ENCODE measurements at places on chromosomes 6 and 20.

GRCh38 chr6:111606620-111607115 lies 990 bp upstream of the TRAF3IP2 start:
- DNase-seq, result no peak

DNA sequence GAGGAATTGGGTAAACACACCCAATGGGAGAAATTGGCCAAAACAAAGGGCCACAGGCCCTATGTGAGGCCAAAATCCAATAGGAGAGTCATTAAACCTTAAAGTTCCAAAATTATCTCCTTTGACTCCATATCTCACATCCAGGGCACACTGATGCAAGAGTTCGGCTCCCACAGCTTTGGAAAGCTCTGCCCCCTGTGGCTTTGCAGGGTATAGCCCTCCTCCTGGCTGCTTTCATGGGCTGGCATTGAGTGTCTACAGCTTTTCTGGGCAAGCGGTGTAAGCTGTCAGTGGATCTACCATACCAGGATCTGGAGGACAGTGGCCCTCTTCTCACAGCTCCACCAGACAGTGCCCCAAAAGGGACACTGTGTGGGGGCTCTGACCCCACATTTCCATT lies 160.5 kb downstream of the ADGRG6 start:
- DNase-seq, result no peak

DNA sequence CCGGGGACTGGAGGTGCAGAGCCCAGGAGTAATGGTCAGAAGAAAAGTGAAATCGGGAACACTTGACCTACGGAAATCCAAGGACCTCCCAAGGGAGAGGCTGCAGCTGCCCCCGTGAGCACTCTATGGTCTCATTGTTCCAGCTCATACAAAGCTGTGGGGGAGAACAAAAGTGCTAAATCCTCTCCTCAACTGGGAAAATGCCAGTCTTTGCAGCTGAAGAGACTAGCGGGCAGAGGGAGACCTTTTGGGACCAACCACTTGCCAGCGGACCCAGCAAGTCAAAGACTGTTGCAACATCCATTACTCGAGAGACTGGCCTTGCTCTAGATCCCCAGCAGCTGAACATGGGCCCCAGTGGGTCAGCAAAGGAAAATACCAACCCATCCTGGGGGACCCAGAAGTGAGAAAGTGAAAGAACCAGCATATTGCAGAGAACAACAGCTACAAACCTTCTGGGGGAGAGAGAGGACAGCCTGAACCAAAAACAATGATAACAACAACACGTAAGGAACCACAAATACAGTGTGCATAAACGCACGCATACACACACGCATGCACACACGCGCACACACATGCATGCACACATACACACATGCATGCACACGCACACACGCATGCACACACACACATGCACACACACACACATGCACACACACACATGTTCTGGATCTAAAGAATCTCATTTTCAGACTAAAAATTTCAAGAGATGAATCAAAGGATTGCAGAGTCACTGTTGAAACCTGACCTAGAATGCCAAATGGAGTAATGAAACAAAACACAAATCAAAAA lies 24.7 kb upstream of the ELMO2 start:
- no peak for DNase-seq

GRCh38 chr6:23630726-23631635 lies 495.0 kb upstream of the NRSN1 start:
- DNase-seq, result peak; percentile 45

DNA sequence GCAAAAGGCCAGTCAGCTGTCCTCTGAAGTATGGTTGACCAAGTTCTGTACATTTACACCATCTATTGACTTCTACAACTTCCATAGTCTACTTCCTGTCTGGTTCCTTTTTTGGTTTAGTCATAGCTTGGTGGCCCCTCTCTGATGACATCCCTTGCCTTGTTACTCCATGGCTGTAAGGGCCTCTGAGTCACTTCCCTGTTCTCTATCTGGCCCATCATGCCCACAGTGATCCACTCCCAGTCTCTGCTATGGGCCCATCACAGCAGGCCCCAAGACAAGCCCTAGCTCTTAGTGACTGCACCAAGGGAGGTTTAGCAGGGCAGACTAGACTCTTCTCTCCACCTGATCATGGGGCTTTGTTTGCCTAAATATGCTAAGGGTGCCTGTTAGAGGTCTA lies 441.6 kb downstream of the HACE1 start:
- no peak for DNase-seq

DNA sequence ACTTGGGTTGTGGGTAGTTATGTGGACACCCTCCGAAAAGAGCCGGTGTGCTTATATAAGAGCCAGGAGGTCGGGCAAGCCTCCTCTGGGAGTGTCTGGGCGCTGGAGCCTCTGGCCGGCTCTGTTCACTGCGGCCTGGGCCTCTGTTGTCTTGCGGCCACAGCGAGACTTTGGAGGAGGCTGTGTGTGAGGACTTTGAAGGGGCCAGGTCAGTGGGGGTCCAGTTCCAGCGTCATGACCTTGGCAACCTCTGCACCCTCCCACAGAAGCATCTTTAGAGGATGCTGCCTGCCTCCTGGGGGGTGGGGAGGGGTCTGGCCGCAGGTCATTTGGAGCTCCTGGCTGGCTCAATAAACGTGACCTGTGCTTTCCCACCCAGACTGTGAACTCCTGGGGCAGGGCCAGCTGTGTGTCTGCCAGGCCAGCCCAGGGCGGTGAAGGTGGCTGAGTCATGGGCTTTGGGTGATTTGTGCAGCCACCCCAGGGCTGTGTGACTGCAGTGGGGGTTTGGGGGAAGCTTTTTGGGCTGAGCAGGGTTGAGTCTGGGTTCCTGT lies 1.2 kb downstream of the TCEA2 start:
- no peak for DNase-seq

- DNase-seq, result no peak
Observed at GRCh38 chr20:32012159-32012688, 2.0 kb downstream of the CCM2L start.

DNA sequence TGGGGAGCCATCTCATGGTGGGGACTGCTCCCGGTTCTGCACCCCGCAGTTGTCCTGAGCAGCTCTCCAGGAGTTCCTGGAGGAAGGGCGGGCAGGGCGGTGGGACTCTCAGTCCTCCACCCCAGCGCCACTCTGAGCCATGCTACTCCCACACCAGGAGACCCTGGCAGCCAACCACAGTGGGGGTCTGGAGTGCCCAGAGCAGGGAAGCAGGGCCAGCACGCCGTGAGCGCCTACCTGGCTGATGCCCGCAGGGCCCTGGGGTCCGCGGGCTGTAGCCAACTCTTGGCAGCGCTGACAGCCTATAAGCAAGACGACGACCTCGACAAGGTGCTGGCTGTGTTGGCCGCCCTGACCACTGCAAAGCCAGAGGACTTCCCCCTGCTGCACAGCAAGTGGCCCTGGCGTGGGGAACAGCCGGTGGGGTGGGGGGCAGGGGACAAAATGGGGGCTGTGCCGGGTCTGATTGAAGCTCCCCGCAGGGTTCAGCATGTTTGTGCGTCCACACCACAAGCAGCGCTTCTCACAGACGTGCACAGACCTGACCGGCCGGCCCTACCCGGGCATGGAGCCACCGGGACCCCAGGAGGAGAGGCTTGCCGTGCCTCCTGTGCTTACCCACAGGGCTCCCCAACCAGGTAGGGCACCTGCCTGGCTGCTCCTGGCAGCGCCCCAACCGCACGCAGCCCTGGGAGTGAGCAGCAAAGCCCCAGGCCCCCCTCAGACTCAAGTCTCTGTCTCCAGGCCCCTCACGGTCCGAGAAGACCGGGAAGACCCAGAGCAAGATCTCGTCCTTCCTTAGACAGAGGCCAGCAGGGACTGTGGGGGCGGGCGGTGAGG lies 1.6 kb upstream of the TNFRSF6B start:
- no peak for DNase-seq

GRCh38 chr6:142763205-142763604 lies 181.8 kb downstream of the HIVEP2 start:
- no peak for DNase-seq

DNA sequence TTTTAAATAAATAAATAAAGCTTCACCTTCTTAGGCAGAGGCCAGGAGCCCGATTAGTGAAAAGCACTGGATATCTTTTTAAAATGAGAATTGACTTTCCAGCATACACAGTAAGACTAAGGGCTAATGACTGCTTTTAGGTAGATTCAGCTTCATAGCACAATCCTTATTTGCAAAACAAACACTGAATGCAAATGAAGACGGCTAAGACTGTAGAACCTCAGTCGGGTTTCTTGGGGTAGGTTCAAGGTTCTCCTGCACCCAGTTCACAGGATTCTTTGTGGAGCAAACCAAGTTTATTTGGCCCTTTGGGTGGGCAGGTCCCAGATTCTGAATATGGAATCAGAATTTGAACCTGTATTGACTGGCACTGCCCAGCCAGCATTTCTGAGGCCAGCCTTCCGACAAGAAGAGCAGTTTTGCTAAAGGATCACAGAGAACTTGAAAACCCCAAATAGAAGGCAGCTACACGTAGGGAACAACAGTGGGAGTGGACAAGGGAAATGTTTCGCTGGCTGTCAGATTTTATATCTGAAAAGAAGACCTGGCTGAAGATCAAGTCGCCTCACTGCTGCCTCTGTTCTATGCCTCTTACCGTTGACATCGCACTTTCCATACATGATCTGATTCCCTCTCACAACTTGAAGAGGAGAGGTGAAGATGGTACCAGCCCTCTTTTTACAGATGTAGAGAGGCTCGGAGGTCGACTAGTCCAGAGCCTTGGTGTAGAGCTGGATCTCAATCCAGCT lies 8.2 kb downstream of the TRERF1 start:
- no peak for DNase-seq

DNA sequence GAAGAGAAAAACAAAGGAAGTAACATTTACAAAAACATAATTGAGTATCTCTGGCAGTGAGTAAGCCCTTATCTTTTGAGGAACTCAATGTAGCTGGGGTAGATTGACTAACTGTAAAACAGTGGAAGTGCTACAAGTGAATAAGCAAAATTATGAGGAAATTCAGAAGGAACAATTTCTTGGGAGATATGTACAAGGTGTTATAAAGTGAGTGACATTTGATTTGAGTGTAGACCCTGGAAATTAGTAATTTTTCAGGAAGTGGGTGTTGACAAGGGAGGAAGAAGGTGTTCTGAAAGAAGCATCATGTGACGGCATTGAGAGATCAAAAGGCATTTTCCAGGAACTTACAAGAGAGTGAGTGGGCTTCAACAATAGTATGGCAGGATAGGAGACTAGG lies 22.2 kb downstream of the XRN2 start:
- DNase-seq, result no peak

GRCh38 chr20:18164356-18164755 lies 26.7 kb downstream of the KAT14 start:
- DNase-seq, result no peak

DNA sequence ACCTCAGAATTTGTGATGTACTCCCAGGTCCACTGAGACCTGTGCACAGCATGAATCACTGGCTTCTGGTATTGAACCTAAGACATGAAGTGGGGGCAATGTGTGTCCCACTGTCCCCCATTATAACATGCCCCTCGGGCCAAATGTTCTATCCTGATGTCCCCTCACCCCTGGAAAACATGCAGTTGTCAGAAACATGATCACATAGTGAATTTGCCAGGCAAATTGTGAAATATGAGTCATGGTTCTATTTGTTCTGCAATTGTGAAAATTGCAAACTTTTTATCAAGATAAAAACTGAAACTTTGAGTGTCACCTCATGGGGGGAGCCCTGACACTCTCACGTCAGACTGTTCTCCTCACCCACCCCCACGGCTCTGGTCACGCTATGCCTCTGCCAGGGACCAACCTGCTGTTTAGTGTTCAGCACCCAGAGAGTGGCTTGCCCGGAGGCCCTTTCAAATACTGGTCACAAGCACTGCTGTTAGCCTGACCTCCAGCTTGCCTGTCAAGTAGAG lies 305.3 kb downstream of the CLIC5 start:
- DNase-seq, result no peak

DNA sequence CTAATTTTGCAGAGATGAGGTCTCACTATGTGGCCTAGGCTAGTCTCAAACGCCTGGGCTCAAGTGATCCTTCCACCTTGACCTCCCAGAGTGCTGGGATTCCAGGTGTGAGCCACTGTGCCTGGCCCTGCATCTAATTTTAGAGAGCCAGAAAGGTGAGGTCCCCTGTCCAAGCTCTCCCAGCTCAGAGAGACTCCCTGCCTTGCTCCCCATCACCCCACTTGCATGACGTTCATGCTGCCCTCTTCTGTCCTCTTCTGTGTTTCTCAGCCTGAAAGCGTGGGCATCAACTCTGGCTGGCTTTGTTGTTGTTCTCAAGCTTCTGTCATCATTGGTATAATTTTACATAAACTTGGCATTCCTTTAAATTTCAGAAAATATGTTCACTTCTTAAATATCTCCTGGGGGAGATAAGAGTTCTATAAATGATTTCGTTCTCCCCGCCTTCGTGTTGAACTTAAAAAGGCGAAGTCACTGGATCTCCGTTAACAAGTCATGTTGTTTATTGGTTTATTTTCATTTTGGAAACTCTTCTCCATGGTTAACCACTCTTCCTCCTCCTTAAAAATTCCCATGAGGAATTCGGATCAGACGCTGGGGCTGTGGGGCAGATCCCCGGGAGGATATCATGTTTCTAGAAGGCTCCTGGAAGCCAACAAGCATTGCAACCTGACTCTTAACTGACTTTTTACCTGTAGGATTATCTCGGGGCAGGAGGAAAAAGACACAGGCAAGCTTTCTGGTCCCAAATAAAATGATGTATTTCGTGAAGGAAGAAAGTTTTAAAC lies 13.2 kb upstream of the PARD6B start:
- no peak for DNase-seq

- DNase-seq, result peak; percentile 46
Observed at GRCh38 chr20:641516-641875, 11.5 kb downstream of the SRXN1 start.

DNA sequence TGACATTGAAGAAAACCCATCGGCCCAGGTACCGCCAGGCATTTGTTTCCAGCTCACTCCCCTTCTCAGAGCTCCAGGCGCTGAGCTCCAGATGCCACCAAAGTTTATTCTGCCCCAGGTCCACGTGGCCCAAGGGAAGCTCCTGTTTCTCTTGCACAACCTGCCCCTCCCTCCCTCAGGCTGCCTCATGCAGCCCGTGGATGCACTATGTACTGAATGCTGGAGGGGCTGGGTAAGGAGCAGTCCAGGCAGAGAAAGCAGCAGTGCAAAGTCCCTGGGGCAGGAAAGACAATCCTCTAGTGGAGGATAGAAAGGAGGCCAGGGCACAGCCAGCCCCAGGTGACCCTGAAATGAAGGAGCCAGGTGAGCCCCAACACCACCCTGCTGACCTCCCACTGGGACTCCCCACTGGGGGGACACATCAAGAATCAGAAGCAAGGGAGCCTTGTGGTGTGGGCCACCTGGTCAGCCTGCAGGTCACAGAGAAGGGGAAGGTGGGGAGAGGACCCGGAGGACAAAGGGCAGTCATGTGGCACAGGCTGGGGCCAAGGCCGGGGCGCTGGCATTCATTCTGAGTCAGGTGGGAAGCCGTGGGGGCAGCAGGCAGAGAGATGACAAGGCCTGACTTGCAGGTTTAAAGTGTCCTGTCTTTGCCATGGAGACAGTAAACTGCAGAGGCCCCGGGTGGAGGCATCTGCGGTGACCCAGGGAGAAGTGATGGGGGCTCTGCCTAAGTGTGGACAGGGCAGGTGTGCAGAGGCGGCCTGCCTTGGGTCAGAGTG lies 230.1 kb downstream of the PREX1 start:
- no peak for DNase-seq

- no peak for DNase-seq
Observed at GRCh38 chr6:147716434-147716833, 207.9 kb downstream of the SAMD5 start.

Measured in NCI-H1930 (cell line).